ENCODE measurements at places on chromosomes 5 and 9.

GRCh38 chr9:135287627-135288026, 192.0 kb upstream of the PPP1R26 start:
- no peak for DNase-seq

- no peak for DNase-seq
Observed at GRCh38 chr9:104895572-104895971, 32.4 kb downstream of the ABCA1 start.

- no peak for DNase-seq
Observed at GRCh38 chr9:89530726-89531125, 32.8 kb upstream of the SEMA4D start.

GRCh38 chr9:133406480-133407307, 11.1 kb downstream of the REXO4 start:
- DNase-seq: peak; percentile 64

GRCh38 chr9:100602342-100602801, 24.5 kb downstream of the CAVIN4 start:
- DNase-seq: no peak

- DNase-seq: no peak
Observed at GRCh38 chr5:41656597-41656996, 146.2 kb upstream of the PLCXD3 start.

DNA sequence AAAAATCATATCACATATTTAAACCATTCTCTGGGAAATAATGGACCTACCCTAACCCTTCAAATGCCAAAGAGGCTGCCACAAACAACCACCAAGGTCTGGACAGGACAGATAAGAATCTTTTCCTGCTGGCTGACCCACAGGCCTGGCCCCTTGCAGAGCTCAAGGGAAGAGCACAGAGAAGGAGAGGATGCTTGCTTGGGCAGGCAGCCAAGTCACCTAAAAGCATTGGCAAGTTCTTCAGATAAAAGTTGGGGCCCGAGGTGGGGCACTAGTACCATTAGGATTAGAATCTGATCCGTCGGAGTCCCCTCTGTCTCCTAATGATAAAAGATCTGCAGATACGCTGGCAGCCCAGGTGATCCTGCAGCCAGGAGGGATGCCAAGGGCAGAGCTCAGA, 176.6 kb downstream of the GABBR2 start:
- DNase-seq: no peak

GRCh38 chr9:133779516-133780403, 41.6 kb upstream of the SARDH start:
- DNase-seq: no peak

- DNase-seq: no peak
Observed at GRCh38 chr5:162407614-162408013, 340.0 kb downstream of the GABRG2 start.

GRCh38 chr5:139690803-139691629, 42.9 kb downstream of the CXXC5 start:
- DNase-seq: no peak

- DNase-seq: no peak
Observed at GRCh38 chr5:113190347-113190746, 213.7 kb downstream of the DCP2 start.

DNA sequence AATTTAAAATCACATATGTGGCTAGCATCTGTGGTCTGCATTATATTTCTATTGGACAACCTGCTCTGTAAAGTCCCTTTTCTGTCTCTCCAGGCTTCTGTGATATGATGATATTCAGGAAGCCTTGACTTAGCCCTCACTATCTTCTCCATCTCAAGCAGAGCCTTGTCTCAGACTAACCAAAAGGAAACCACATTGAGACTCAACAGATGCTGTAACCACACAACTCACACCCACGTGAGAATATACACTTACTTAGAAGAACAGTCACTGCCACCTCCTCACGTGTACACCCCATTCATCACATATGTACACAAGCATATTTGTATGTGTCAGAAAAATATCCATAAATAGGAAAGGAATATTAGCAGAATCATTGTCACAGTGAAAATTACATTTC, 33.6 kb downstream of the HTR4 start:
- no peak for DNase-seq

- no peak for DNase-seq
Observed at GRCh38 chr5:153987301-153987700, 51.4 kb downstream of the FAM114A2 start.

DNA sequence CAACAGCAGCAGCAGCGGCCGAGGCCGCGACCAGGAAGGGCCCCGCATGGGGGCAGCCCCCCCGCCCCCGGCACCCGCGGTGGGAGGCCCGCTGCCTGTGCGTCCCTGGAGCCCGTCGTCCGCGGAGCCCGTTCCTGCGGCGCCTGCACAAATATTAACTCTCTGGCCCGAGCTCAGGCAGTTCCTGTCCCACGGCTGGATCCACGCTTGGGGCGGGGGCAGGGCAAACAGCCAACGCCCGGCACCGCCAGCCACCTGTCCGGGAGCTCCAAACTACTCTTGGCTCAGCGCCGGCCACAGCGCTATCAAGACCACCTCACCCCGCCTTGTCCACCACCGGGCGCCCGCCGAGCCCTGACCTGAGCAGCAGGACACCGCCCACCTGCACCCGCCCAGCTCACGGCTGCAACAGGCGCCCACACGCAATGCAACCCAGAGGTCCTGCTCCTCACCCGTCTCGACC, at the start of gene LRRC26:
LRRC26 (minus strand) TSS at position 156 of the 463 bp plus-strand sequence; CDS start at position 48, 108 bp downstream.
- DNase-seq: no peak

- DNase-seq: no peak
Observed at GRCh38 chr5:172285226-172286143, 1.9 kb upstream of the UBTD2 start.

DNA sequence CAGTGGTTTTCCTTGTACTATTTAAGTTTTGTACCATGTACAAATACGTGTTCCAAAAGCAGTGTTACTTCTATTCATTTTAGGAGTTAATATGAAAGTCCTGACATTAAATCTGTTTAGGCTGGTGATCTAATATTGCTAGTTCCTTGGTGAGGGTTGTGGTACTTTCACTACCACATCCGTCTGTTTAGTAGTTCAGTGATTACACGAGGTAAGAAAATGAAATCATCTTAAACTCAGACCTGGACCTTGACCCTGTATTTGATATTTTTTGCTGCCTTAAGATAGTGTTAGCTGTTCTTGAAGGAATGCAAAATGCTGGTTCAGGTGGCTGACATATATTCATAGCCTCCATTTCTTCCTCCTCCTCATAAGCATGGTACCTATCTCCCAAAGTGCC, 50.3 kb downstream of the MTAP start:
- no peak for DNase-seq

DNA sequence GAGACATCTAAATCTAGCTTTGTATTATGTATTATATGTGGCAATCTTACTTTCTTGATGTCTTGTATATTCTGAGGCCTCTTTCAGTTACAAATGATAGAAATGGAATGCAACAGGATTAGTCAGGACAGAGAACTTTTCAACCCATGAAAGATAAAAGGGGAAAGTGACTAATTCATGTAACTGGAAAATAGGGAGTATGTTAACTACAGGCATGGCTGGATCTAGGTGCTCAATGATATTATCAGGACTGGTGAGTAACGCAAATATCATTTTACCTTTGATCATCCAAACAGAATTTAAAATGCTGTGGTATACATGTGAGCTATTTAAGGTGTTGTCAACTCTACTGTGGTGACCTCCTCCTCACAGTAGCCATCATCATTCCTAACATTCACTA, 215.7 kb upstream of the GLRA1 start:
- no peak for DNase-seq

DNA sequence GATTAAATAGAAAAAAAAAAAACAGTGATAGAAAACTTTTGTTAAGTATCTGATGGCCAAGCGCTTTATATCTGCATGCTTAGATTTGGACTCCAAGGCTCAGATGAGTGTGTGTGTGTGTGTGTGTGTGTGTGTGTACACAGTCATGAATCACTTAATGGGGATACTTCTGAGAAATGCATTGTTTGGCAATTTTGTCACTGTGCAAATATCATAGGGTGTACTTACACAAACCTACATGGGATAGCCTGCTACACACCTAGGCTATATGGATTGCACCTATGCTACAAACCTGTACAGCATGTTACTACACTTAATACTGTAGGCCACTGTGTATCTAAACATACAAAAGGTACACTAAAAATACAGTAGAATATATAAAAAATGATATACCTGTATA, 635.6 kb upstream of the NUDT12 start:
- no peak for DNase-seq

DNA sequence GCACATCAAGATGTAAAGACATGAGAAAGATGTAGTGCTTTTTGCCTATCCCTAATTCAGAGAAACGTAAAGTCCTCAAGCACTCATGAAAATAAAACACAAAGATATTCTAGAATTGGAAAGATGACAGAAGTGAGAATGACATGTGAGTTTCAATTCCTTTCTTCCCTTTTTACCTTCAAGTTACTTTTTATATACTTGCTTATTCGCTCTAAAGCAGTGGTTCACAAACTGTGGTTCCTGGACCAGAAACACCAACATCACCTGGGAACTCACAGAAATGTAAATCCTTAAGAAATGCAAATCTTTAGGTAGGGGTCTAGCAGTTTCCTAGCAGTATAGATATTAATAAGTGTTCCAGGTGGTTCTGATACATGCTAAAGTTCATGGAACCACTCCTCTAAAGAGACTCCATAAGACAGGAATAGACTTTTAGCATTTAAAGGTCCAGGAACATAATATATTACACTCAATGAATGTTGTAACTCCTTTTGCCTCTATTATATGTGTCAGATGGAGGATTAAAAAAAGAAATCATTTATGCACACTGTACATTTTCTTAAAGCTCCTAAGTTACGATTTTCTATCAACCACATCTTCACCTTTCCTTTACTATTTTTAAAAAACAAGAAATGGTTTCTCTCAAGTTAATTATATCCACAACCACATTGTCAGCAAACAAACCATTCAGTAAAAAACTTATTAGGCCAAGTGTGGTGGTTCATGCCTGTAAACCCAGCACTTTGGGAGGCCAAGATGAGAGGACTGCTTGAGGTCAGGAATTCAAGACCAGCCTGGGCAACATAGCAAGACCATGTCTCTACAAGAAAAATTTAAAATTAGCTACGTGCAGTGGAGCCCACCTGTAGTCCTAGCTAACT, 39.9 kb downstream of the ERP44 start:
- DNase-seq: no peak

GRCh38 chr5:106907979-106908378, 762.8 kb downstream of the EFNA5 start:
- no peak for DNase-seq

DNA sequence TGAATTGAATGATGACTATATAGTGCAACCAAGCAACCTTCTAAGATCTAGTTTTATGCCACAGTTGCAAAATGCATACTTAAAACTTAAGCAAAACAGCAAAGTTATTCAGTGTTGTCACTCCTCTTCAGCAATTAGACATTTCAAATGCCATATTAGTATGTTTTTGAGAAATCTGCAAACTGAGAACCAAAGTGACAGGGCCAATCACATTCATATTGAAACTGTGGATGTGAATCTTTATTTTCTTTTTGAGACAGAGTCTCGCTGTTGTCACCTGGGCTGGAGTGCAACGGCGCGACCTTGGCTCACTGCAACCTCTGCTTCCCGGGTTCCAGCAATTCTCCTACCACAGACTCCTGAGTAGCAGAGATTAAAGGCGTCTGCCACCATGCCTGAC, 249.2 kb upstream of the EFNA5 start:
- DNase-seq: no peak

GRCh38 chr5:111733571-111733970, 23.4 kb downstream of the NREP start:
- no peak for DNase-seq

GRCh38 chr9:130990978-130991777, 17.8 kb upstream of the LAMC3 start:
- no peak for DNase-seq

DNA sequence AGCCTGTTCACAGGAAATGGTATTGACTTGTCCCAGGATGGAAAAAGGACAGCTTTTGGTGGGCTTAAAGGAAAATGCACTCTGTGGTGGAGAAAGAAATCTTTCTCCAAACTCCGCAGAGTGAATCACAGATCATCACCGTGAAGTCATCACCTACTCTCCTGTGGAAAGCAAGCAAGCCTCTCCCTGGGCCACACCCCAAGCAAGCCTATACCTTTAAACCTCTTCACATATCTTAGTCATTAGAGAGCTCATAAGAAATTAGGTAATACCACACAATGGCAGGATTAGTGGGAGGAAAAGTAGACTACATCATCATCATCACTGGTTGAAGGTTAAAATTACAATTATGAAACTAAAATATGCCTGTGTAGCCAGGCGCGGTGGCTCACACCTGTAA, 23.2 kb downstream of the TLE1 start:
- no peak for DNase-seq

DNA sequence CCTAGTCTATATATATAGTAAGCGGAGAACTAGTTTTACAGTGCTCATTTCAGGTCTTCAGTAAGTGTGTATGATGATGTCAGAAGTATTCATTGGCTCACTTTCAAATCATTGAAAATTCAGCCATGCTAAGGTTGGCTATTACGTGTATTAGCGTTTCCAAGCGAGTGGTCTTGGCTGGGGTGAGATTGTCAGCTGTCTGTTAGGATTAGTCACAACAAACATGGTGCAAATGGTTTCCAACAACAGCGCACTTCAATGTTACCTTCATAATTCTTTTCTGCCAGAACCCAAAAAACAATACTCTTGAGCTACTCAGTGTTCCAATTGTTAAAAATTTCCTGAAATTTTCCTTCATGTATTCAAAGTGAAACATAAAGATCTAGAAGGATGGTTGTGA, 283.0 kb downstream of the AOPEP start:
- DNase-seq: no peak

All from activated CD8-positive, alpha-beta memory T cell treated with anti-CD3 and anti-CD28 coated beads for 4 hours (primary cell).